Cortex of kidney (tissue), 1 donor: ENCODE measurements at places on chromosomes 5 and 9.

GRCh38 chr5:91065496-91065895 lies 317.6 kb downstream of the ARRDC3 start:
- DNase-seq, result no peak

- no peak for DNase-seq
Measured at GRCh38 chr5:148843510-148844318, 17.3 kb downstream of the ADRB2 start.

- no peak for DNase-seq
Measured at GRCh38 chr5:135457424-135458071, 5.4 kb upstream of the TIFAB start.

DNA sequence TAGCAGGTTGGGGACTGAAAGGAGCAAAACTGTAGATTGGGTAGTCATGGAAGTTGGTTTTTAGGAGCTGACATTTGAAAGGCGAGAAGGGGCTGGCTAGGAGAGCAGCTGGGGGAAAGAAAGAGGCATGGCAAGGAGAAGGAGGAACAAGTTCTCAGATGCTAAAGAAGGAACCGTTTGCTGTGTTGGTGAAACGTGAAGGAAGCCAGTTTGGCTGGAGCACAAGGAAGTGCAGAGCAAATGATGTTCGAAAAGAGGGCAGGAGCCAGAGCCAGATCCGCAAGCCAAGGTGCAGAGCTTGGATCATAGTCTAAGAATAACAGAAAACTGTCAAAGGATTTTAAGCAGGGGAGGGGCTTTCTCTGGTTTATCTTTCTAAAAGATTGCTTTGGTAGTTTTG lies 276.6 kb downstream of the ASTN2 start:
- no peak for DNase-seq

DNA sequence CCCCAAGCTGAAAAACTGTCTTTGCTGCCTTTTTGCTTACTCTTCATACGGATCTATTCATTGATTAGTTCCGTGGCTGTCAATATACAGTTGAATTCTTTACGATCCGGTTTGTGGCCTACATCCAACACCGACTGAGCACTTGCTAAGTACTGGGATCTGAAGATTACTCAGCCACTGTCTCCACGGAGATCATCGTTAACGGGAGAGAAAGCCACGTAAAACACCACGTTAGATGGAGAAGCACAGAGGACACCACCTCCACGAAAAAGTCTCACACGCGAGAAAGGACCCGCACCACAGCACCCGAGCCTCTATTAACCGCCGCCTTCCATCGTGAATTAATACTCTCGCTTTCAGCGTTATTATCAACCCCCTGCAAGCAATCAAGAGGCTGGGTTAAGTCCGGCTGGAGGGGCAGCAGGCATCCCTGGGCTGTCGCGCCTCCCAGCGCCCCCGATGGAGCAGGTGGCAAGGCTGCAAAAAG lies 650 bp downstream of the ELP1 start:
- no peak for DNase-seq

GRCh38 chr9:86676396-86676795 lies 270.9 kb downstream of the GAS1 start:
- DNase-seq, result no peak

DNA sequence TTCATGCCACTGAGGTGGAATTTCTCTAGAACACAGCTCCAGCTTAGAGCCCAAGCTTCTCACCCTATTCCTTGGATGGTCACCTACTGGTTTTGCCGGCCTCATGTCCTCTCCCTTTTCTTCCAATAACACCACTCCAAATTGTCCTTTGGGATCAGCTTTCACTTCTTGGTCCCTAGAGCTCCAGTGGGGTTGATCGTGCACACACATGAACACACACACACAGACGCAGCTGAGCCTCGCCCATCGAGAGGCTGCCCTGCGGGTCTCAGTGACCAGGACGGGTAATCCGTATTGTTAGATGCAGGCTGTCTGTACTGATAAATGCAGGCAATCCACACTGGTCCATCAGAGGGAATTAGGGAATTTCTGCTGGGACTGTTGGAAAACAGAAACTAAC lies 6.9 kb downstream of the COL23A1 start:
- DNase-seq, result no peak

DNA sequence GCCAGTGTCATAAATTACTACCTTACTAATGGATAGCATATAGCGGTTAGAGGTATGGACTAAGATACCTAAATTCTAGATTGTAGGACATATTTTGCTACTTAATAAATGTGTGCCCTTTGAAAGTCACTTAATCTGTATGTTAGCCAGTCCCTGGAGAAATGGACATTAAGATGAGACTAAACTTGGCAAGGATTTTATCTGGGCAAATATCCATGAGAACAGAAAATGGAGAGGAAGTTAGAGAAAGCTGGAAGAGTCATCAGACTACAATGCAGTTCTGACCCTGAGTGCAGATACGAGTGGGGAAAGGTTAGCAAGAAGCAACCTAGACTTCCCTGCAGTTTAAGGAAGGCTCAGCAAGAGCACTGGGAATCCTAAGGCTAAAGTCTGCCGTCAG lies 33.0 kb downstream of the TBCA start:
- no peak for DNase-seq

DNA sequence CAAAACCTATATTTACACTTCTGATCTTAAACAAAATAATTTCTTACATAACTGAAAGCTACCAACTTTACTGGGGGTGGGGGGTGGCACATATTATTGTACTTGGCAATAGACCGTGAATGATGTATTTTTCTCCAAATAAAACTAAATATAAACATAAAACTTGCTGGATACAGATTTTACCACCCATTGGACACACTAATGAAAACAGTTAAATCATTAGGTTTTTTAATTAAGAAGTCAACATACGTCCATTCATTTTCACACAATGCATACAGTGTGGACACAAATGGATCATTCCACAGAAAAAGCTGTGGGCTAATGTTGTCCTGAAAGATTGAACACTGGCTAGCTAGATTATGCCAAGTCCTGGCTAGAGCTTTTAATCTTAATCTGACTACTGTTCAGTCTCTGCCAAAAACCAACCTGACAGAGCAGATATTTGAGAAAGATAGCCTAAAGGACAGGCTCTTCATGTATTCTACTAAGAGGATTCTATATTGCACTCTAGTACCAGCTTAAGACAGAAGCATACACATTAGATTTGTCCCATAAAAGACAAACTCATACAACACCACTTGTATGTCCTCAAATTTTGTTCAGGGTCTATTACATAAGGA lies 118.1 kb downstream of the SIL1 start:
- DNase-seq, result no peak

DNA sequence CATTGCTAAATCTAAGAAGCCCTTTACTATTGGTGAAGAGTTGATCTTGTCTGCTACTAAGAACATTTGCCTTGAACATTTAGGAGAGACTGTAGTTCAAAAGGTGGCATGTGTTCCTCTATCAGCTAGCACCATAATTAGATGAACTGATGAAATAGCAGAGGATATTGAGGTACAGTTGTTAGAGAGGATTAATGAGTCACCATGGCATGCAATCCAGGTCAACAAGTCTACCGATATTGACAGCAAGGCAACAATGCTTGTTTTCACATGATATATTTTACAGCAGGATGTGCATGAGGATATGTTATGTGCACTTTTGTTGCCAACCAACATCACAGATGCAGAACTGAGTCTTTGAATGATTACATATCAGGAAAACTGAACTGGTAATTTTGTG lies 134.3 kb upstream of the CDH9 start:
- no peak for DNase-seq

GRCh38 chr9:8555762-8556500 lies 756.4 kb upstream of the DMAC1 start:
- DNase-seq, result no peak

GRCh38 chr5:81525690-81526089 lies 131.8 kb upstream of the ACOT12 start:
- DNase-seq, result no peak

- no peak for DNase-seq
Measured at GRCh38 chr5:141969783-141970771, 1.2 kb downstream of the RNF14 start.

DNA sequence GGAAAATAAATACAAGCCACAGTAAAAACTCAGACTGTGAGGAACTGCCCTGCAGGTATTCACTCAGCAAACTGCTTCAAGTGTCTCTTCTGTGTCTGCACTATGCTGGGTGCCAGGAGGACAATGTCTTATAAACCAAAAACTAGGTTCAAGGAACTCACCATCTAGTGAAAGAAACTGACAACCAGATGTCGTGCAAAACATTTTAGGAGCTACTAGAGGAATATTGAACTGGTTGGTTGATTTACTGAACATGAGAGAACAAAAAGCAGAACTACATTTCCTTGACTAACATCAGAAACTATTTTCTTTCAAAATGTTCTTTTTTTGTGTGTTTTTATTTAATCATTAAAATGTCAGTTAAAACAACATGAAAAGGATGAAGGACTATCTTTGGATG lies 35.2 kb downstream of the ZNF366 start:
- no peak for DNase-seq

DNA sequence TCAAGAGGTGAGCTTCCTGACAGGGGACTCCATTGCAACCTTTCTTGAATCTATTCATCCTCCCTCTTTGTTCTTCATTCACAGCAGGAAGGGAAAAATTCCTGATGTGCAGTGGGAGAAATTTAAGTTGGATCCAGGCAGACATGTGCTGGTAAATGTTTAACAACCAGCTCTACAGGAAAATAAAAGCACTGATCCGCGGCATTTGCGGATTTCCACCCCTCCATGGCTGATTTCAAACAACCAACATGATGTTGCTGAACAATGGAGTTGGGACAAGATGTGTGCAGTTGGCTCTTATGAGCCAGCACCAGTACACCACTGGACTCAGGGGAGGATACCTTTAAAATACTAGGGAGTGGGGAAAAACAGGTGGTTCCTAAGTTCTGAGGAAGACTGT lies 47.0 kb downstream of the SPRY4 start:
- DNase-seq, result no peak
